ENCODE measurements at places on chromosomes 13 and 19.

GRCh38 chr19:10390652-10391286, 10.4 kb upstream of the TYK2 start:
- DNase-seq: peak; percentile 75

DNA sequence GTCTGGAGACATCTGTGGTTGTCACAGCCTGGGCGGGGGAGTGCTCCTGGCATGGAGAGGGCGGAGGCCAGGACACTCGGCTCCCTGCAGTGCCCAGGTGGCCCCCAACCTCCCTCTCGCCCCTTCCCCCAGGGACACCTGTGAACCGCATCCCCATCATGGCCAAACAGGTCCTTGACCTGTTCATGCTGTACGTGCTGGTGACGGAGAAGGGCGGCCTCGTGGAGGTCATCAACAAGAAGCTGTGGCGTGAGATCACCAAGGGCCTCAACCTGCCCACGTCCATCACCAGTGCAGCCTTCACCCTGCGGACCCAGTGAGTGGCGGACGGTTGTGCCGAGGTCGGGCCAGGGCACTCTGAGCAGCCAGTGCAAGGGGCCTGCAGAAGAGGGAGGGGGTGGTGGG, 20.0 kb upstream of the WDR18 start:
- DNase-seq: no peak

- DNase-seq: no peak
These were observed 53.4 kb downstream of the SPATA13 start for GRCh38 chr13:24213932-24214331.

GRCh38 chr13:78736142-78736541, 77.2 kb upstream of the OBI1 start:
- no peak for DNase-seq

All from activated CD4-positive, alpha-beta memory T cell treated with anti-CD3 and anti-CD28 coated beads for 36 hours (primary cell).